ENCODE measurements at places on chromosomes 2 and 18. TPM values are rescaled to one million over a fixed set of nuclear protein-coding genes. Genes with fewer than 3 reads are reported as not detected.

Gene LHCGR
- not detected for polyA plus RNA-seq

Gene XDH
- not detected for polyA plus RNA-seq

Gene DSG1
- not detected for polyA plus RNA-seq

Gene NT5C1B
- polyA plus RNA-seq: not detected

Gene ZAP70
- polyA plus RNA-seq: 0.10 TPM

Gene TUBA3D
- not detected for polyA plus RNA-seq

Gene FNDC4
- 19.0 TPM for polyA plus RNA-seq

Gene RIT2
- polyA plus RNA-seq: not detected

- DNase-seq: no peak
Observed at GRCh38 chr2:239825705-239825979, 199.5 kb downstream of the NDUFA10 start.

- no peak for DNase-seq
Observed at GRCh38 chr2:206154197-206154596, 5.0 kb downstream of the NDUFS1 start.

DNA sequence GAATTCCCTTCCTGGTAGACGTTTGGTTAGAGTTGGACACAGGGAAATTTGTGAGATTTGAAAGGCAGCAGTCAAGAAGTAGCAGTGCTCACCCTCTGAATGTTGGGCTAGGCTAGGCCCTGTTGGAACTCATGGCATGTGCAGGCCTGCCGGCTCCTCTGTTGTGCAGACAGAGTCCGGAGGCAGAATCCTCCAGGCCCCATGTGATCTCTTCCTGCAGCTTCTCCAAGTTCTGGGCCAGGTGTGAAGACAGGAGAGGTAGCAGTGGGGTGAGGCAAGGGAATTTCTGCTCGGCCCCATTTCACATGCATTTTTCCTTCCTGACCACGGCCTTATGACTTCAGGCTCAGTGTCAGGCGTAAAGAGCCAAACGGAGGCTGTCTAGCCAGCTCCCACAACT lies 36.9 kb upstream of the RAB31 start:
- DNase-seq: no peak

- DNase-seq: no peak
Observed at GRCh38 chr2:88210132-88211002, 40.2 kb downstream of the THNSL2 start.

- DNase-seq: no peak
Observed at GRCh38 chr2:37664231-37664643, 7.2 kb downstream of the CDC42EP3 start.

DNA sequence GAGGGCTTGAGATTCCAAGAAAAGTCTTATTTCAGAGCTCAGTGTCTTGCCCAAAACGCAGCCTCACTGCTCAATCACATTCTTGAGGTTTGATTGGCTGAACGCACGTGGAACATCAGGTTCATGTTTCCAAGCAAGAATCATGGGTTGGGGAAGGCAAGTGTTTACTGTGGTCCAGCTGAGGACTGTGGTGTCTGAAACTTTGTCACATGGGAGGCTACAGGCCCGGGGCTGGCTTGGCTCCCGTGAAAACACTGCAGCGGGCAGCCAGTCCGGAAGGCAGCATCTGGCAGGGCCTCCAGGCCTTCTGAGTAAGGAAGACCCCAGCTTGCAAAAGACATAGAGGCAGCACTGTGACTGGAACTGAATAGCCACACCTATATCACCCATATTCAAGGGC lies 84.7 kb downstream of the POLR1A start:
- peak; percentile 87 for DNase-seq

DNA sequence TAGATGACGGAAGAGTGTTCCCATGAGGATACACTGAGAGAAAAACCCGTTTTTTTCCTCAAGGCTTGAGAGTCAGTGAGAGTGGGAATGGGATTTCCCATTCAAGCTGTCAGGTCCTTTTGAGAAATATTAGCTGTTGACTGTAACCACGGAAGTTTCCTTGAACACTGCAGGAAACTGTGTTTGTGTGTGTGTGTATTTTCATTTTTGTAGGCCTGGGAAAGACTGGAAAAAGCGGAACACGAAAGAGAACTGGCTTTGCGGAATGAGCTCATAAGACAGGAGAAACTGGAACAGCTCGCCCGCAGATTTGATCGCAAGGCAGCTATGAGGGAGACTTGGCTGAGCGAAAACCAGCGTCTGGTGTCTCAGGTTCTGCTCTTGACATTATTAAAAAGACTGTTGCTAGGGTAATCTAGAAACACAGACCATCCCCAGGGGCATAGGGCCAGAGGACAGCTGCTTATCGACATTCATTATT lies 98.8 kb upstream of the EML6 start:
- DNase-seq: no peak

GRCh38 chr2:96245609-96246390 lies 20.0 kb downstream of the TMEM127 start:
- DNase-seq: peak; percentile 87

DNA sequence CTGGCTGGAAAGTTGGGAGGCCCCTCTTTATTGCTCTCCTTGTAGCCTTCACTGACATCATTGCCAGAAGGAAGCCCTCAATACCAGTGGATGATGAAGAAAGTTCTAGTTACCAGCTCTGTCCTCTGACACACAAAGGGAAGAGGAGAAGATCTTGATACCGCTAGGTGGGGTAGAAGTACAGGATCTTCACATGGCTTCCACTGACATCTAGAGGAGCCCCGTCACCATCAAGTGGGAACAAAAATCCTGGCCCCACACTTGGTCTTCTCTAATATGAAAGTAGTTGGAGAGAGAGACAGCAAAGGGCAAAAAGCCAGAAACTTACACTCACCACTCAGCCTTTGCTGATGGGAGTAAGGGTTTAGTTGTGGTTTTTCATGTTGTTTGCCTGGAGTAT lies 12.4 kb downstream of the XIRP2 start:
- no peak for DNase-seq

- peak; percentile 46 for DNase-seq
Observed at GRCh38 chr2:27370816-27371620, 602 bp downstream of the SNX17 start.

- DNase-seq: no peak
Observed at GRCh38 chr2:44237221-44237620, 38.1 kb upstream of the SLC3A1 start.

GRCh38 chr2:234593636-234594035 lies 96.8 kb upstream of the ARL4C start:
- no peak for DNase-seq

DNA sequence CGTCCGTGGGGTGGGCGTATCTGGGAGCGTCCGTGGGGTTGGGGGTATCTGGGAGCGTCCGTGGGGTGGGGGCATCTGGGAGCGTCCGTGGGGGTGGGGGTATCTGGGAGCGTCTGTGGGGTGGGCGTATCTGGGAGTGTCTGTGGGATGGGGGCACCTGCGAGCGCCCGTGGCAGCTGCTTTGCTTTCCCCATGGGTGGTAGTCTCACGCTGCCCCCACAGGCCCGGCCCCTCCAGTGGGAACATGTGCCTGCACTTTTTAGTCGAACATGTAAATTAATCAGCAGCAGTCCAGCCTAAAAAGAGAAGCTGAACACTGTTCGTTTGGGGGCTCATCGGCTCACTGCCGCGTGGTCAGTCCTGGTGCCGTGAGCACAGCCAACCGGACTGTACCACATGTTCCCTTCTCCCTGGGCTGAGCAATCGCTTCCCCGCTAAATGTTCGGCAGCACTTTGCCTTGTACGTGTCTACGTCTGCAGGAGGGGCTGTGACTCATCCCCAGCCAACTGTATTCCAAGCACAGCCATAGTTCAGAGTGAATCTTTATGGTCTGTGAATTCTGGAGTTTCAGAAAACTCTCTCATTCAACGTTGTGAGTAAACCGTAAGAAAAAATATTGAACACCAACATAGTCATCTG lies 271.5 kb downstream of the AGAP1 start:
- no peak for DNase-seq

- peak; percentile 38 for DNase-seq
Observed at GRCh38 chr18:62870643-62871042, 155.3 kb downstream of the PHLPP1 start.

GRCh38 chr18:35688757-35689156 lies 107.2 kb downstream of the GALNT1 start:
- DNase-seq: no peak

DNA sequence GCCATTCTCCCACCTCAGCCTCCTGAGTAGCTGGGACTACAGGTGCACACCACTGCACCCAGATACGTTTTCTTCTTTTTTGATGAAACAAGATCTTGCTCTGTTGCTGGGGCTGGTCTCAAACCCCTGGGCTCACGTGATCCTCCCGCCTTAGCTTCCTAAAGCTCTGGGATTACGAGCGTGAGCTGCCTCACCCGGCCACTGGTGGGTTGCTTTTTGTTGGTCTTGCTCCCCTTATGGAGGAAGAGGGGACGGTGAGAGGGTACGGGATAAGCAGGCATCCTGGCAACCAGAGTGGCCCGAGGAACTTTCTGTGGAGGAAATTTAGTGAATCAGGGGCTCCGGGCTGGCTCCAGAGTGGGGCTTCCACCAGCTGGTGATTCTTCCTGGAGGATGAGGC lies 222.3 kb downstream of the HDAC4 start:
- DNase-seq: no peak

- no peak for DNase-seq
Observed at GRCh38 chr2:217064234-217065011, 204.6 kb upstream of the TNP1 start.

DNA sequence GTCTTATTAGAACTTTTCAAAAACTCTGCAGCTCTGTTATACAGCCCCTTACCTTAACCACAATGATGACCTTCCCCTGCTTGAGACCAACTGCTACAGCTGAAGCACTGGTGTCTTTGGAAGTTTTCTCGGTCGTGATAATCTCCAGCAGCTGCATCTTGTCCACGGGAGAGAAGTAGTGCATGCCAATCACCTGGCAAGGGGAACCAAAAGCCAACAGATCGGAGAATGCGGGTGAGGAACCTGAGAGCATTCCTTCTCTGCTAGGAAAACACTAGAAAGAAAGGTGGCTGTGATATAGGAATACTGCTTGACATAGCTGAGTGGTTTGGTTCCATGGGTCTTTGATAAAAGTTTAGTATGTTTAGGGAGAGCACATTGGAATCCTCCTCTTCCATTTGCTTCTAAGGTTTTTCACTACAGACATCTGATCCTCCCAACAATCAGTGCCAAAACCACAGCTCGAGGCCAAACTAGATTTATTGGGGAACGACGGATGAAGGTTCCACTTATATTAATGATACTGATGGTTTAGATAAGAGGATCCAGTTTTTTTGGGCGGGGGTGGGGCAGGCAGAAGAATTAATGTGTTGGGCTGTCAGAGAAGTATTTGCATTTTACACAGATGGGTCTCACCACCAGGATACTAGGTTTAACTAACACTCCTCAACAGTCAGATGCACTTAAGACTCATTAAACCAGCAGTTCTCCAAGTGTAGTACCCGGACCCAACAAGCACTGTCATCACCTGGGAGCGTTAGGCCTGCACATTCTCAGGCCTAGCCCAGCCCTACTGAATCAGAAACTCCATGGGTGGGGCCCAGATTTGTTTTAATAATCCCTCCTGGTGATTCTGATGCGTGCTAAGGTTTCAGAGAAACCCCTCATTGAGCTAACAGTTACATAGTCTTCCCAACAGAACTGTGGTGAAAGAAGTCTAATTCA lies 22.4 kb downstream of the GAREM2 start:
- DNase-seq: no peak

DNA sequence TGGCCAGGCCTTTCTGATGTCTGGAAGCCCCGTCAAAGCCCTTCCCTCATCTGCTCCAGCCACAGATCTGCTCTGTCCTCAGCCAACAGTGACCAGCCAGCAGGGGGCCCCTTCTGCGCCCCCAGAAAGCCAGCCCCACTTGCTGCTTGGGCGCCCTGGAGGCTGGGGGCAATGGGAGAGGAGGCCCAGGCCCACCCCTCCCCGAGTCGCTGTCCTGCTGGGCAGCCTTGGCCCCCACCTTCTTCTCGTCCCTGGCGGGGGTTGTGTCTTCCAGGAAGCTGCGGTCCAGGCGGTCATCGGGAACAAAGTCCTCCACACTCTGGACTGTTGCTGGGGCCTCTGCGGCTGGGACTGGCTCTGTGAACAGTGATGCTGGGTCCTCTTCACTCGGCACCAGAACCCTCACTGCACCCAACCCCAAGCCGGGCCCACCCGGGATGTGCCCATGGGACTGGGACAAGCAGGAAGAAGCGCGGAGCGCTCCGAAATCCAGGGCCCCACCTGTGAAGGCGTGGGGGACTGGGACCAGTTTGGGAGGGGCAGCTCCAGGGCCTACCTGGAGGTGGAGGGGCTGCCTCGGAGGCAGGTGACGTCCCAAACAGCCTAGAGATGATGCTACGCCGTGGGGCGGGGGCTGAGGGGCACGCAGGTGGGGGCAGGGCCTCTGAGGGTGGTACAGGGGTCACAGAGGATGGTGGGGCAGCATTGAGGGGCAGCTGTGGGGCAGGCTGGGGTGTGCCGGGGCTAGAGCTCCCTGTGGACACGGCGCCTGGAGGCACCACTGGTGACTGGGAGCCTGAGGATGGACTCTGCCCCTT lies 257.6 kb downstream of the ANKRD30B start:
- DNase-seq: no peak

DNA sequence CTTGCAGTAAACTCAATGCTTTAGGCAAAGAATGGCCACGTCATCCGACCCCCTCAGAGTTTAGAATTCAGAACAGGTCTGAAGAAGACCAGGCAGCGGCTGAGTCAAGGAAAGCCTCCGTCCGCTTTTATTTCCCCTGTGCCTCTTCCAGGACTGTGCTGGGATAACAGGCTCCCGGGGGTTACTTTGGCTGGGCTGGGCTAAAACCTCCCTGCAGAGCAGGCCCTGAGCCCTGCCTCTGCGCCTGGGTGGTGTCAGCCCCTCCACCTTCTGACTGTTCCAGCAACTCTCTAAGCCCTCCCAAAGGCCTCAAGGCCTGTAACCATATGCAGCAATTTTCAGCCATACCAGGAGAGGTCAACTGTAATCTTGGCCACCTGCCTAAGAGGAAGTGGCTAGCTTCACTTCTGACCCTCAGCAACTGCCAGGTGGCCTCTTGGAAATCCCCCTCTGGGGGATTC lies 166.5 kb downstream of the RPIA start:
- peak; percentile 83 for DNase-seq

GRCh38 chr2:181828122-181828705 lies 63.3 kb upstream of the ITPRID2 start:
- no peak for DNase-seq

GRCh38 chr2:64593035-64593655 lies 60.6 kb downstream of the SERTAD2 start:
- DNase-seq: no peak

DNA sequence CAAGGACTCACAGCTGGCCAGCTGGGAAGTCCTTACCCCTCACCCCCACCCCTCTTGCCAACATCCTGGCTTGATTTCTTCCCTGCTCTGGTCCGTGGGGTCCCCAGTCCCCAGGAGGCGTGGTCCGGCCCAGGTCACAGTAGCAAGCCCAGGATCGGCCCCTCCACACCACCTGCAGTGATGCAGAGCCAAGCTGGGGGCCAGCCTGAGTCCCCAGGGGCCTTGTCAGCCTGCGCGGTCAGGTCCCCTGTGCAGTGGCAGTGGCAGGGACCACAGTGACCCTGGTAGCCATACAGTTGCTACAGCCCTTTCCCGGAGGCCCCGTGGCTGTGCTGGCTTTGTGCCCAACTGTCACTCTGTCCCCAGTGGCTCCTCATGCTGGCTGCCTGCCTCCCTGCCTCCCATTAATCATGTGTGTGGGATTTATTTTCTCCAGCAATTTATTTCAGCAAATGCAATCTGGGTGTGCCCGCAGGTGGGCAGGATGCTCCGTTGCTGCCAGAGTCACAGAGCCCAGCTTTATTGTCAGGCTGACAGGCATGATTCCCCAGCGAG lies 8.8 kb upstream of the PRSS56 start:
- DNase-seq: no peak

GRCh38 chr2:240990266-240990529 lies 8.2 kb upstream of the SNED1 start:
- DNase-seq: no peak

Measured in endothelial cell of umbilical vein (primary cell).